Skeletal muscle cell (primary cell): ENCODE measurements at places on chromosomes 1 and 21.
A peak's percentile ranks its signal among the peaks of the same experiment; 100 is the strongest.

DNA sequence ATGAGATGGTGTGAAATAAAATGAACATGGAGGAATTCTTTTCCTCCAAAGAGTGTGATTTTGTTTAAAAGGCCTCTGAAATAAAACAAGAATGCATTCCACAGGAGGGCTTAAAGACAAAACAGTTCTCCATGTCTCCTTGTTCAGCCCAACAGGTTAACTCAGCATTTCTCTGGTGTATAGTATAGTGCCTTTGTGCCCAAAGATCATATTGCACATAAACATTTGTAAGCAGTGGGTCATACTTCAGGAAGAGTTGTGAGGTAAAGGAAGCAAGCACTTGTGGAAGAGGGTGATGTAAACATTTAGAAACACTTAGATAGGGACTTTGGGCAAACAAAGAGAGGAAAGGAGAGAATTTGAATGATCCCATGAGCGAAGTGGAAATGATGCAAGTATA is 433.9 kb downstream of the SIPA1L2 start:
- DNase-seq = no peak

- DNase-seq = no peak
These were observed 75.1 kb downstream of the ZNF281 start for GRCh38 chr1:200334661-200335256.

- no peak for DNase-seq
These were observed 34.3 kb downstream of the SSBP3 start for GRCh38 chr1:54371942-54372275.

DNA sequence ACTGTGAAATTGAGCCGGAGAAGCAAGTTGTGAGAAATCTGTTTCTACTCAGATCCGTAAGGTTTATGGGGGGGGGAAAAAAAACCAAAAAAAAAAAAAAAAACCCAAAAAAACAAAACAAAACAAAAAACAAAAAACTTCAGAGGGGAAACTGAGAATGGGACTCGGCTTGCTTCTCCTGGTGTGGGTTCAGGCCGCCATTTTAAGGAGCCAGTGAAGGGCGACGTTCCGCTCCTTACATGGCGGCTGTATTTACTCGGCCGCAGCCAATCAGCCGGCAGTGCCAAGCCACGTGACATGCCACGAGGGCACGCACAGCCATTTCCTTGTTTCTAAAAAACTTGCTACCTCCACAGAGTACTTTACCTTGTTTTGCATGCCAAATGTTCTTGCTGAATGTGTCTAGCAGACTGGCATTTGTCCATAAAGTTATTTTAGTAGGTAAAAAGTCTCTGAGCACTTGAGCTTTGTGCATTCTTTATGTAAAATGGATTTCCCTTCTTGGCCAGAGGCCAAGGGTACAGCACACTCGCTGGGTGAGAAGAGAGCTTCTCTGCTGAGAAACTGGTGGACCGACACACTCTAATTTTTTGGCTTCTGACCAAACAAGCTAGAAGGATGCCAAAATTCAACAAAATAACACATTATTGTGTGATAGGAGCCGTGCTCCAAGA is 101.8 kb downstream of the NFIA start:
- peak; percentile 67 for DNase-seq

- DNase-seq = no peak
These were observed 253.2 kb downstream of the FMN2 start for GRCh38 chr1:240344918-240345317.

DNA sequence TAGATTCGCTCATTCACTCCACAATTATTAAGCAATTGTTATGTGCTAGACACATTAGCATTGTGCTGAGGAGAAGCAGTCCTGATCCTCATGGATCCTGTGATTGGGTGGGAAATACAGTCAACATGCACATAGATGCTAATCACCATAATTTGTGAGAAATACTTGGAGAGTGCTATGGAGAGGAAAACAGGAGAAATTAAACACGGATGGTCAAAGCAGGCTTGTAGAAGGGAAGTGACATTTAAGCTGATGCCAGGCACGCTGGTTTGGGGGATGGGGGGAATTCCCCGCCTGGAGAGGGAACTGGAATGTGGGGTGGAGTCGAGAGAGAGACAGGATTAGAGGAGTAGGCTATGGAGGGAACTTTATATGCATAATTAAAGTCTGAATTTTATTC is 52.2 kb upstream of the L1TD1 start:
- no peak for DNase-seq

DNA sequence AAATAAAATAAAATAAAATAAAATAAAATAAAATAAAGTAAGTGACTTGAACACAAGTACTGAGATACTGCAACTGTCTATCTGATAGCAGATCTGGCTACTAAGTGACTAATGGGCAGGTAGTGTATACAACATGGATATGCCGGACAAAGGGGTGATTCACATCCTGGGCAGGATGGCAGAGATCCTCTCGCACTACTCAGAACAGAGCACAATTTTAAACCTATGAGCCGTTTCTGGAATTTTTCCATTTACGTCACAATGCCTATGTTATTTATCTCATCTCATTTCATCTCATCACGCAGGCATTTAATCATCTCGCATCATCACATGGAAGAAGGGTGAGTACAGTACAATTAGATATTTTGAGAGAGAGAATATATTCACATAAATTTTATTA is 233.3 kb upstream of the COA6 start:
- peak; percentile 45 for DNase-seq

DNA sequence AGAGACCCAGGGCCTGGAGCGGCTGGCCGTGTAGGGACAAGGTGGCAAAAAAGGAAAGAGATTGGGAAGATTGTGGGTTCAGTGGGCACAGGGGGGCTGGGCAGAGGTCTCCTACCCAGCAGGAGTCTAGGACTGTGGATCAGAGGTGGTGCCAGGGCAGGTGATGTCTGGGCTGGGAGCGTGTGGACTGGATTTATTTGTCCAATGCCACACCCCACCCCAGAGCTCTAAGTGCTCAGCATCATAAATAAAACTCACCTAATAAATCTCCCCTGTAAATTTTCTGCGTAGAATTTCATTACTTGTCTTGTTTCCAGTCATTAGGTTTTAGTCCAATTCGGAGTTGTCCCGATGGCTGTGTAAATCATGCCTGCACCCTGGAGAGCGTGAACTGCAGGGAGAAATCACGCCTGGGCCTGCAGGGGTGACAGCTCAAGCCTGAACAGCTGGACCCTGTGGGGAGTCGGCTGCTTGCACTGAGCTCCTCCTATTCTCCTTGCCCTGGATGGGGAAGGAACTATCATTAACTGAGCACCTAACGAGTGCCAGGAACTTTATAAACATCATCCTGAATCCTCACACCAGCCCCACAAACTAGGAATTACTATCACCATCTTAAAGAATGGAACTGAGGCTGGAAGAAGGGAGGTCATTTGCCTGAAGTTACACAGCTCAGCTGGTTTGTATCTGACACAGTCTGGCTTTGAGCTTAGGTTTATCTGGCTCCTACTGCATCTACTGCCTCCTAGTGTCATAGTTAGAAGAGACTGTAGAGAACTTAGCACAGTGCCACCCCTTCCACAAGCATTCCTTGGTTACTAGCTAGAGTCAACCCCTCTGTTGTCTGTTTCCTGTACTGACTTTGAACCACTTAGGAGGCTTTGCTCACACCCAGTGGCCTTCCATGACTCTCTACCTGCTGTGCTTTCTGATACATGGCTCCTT is 25.0 kb upstream of the POU3F1 start:
- DNase-seq = peak; percentile 25

DNA sequence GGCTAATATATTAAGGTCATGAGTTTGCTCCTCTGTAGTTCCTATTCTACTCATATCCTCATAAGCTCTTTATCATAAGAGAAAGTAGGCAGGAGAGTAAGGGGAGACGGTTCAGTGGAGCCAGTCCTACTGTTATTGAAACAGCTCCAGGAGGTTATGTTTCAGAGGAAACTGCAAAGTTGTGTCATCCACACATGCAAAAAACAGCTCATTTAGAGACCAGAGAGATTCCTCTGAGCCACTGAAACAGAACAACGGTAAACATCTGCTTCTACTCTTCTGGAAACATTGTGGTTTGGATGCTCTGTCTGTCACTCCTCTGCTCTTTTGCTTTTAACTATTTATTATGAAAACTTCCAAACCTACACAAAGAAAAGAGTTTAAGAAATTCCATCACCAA is 66.3 kb upstream of the PPP2R5A start:
- DNase-seq = peak; percentile 67

DNA sequence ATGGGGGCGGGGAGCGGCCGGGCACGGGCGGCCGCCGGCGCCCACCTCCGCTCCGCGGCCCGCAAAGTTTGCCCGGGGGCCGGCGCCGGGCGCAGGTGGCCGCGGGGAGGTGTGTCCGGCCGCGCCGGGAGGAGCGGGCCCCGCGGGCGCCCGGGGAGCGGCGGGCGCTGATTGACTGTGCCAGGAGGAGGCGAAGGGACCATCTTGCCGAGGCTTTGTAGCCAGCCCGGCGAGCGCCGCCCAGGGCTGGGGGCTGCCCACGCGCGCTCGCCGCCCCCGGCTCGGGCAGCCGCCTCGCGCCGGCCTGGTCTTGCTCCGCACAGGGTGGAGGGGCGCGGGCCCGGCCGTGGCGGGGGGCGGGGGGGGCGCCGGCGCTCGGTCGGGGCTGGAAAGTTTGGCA is 432 bp downstream of the EPHB2 start:
- no peak for DNase-seq

- no peak for DNase-seq
These were observed 55.3 kb downstream of the LGR6 start for GRCh38 chr1:202248861-202249260.

- DNase-seq = no peak
These were observed 41.7 kb downstream of the PLXNA2 start for GRCh38 chr1:208202333-208202995.

- no peak for DNase-seq
These were observed 378.4 kb upstream of the RUNX1 start for GRCh38 chr21:35427320-35428000.

DNA sequence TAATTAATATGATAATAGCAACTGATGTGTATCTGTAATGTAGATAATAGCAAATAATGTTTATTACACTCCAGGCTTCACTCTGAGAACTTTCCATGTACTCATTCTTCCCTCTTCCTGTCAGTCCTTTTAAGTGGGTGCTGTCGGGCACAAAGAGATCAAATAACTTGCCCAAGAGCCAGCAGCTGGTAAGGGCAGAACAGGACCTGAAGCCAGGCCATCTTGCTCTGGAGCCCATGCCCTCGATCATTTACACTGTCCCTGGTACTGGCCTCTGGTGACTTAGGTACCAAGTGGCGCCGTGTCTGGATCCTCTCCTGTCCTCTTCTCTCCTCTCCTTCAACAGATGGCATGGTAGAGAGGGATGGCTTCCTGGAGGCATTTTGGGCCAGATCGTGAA is 97.2 kb downstream of the VPS13D start:
- no peak for DNase-seq

GRCh38 chr21:44399955-44400790 is 46.8 kb downstream of the TRPM2 start:
- no peak for DNase-seq

- peak; percentile 12 for DNase-seq
These were observed 385.6 kb downstream of the PTPRU start for GRCh38 chr1:29621826-29622435.

GRCh38 chr1:8042134-8042533 is 16.0 kb upstream of the ERRFI1 start:
- no peak for DNase-seq

- no peak for DNase-seq
These were observed 1560.5 kb downstream of the KCNT2 start for GRCh38 chr1:195047772-195048171.

DNA sequence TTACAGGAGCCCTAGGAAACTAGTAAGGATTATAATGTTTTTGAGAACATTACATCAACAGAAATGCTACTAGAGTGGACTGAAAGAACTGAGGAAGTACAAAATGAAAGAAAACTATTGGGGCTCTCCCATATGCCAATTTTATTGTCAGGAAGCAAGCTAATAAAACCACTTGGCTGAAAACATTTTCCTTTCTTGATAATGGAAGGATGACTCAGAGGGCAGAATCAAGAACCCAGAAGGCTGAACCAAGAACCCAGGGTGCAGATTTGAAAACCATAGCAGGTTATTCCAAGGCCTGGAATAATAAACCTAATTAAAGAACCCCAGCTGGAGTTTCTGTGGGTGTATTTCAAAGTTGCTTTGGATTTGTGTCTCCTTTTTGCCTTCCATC is 70.7 kb downstream of the RPE65 start:
- DNase-seq = no peak

DNA sequence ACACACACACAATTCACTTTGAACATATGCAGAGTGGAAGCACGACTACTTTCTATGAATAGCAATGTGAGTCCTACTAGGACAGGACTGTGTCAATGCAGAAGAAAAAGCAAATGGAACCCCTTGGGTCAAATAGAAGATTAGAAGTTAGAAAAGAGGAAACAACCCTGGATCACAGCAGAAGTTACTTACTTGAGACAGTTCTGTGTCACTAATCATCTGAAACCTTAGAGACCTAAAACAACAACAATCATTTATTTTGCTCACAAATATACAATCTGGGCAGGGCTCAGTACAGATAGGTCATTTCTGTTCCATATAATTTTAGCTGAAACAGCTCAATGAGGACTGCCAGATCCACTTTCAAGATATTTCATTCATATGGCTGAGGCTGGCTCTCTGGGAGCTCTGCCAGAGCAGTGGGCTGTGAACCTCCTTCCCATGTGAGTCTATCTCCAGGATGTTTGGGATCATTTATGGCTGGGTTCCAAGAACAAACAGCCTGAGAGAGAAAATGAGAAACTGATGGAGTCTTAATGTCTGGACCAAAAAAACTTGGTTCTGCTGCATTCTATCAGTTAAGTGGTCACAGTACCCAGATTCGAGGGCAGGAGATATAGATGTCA is 42.5 kb upstream of the IL10 start:
- DNase-seq = peak; percentile 71

DNA sequence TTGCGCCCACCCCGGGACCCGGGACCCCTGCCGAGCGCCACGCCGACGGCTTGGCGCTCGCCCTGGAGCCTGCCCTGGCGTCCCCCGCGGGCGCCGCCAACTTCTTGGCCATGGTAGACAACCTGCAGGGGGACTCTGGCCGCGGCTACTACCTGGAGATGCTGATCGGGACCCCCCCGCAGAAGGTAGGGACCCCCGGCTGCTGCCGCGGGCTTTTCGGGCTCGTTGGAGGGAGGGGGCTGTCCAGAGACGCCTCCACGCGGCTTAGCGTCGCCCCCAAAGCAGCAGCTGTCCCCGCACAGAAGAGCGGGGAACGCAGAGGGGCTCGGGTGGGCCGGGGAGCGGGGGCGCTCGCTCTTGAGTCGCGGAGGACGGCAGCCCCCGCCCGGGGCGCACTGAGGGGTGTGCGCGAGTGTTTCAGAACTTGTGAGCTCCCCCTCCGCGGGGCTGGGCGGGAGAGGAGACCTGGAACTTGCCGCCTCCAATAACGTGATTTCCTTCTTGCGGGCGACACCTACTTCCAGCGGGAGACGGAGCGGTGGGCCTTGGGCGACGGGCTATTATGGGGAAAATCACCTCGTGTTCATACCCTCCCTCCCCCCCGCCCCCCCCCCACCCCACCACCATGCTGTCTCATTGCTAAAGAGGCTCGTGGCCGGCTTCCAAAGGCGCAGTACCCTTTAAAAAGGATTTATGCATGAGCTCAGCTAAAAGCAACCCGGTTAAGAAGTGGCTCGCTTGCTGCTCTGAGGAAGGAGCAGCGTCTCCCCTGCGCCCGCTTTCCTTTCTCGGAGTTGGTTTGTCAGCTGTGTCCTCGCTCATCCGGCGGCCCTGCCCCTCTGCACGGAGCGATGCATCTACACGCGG is 664 bp downstream of the BACE2 start:
- no peak for DNase-seq
